CD4-positive, alpha-beta T cell treated with Interleukin-10 for 1 hour (primary cell): ENCODE measurements at places on chromosomes 5 and 9.
A peak's percentile ranks its signal among the peaks of the same experiment; 100 is the strongest.

GRCh38 chr5:72556351-72557166 lies 49.3 kb upstream of the ZNF366 start:
- peak; percentile 5 for DNase-seq

DNA sequence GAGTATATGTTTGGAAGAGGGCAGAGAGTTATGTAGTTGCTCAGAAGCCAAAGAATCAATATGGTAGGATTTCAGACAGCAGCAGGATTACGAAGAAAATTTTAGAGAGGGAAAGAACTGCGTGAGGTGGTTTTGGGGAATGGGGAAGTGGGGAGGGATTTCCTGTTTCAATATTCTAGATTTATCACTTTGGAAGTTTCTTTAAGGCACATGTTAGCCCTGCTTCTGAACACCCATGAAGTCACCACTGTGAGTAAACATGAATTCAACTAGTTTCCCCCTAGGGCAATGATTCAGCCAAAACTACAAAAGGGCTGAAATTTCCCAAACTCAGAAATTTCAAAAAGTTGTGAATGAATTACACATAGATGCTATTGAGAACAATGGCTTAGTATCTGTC lies 132.2 kb downstream of the EBF1 start:
- DNase-seq: no peak

DNA sequence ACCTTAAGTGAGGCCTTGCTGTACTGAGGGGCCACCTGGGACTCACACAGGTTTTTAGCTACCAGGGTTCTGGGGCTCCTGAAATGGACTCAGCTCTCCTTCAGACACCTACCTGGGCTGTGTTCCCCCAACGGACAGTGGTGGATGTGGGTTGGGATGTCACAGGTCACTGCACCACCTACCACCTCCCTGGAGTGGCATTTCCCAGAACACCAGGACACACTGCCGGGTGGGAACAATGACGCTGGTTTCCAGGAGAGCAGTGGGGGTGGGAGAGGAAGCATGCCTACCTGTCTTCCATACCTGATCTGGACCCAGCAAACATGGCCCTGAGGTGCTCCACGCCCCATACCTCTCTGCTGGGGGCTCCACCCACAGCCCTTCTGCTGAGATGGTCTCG lies 20.9 kb downstream of the ERGIC1 start:
- no peak for DNase-seq

GRCh38 chr9:124197177-124198095 lies 60.3 kb upstream of the NEK6 start:
- DNase-seq: peak; percentile 27

DNA sequence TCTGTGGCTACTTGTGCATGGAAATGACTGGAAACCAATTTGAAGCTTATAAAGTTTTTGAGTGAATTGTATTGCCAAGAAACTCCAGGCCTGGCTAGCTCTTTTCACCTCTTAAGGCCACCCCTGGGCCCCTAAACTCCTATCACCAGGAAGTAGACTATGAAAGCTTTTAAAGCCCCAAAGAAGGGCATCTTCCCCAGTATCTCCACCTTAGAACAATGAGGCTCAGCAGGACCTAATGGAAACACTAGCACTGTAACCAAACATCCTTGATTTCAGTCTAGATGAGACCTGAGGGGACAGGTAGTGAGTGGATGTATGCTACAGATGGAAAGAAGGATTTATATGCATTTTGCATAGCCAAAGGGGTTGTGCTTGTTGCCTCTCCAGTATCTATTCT lies 25.0 kb downstream of the LYRM7 start:
- DNase-seq: no peak

DNA sequence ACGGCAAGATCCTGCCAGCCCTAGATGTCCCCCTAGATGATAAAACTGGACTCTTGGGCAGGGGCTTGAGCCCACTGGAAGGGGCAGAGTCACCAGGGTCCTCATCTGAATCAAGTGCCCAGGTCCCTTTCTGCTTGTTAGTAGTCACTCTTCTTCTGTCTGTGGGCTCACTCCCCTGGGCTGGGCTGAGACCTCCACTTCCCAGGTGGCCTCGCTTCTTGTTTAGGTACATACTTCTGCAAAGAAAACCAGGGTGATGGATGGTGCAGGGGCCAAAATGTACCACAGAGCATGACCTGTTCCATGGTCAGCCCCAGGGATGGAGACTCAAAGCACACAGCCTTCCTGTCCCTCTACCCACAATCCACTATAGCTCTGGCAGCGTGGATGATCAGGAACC lies 845 bp upstream of the SLC46A2 start:
- no peak for DNase-seq

GRCh38 chr5:75886706-75887105 lies 169.5 kb upstream of the POC5 start:
- no peak for DNase-seq

GRCh38 chr5:151408591-151409230 lies 38.7 kb upstream of the SLC36A1 start:
- DNase-seq: no peak
